ENCODE measurements at places on chromosomes 5 and 9. TPM values are rescaled to one million over a fixed set of nuclear protein-coding genes. Genes with fewer than 3 reads are reported as not detected.

GRCh38 chr9:117092582-117092981 lies 322.3 kb downstream of the ASTN2 start:
- no peak for DNase-seq

Gene SPINK7
- total RNA-seq = not detected

Gene NUDT12
- 18.5 TPM for total RNA-seq

Gene HDHD3
- total RNA-seq = 19.2 TPM

Gene PGM5
- not detected for total RNA-seq
